ENCODE measurements at places on chromosomes 11 and 22. TPM values are rescaled to one million over a fixed set of nuclear protein-coding genes. Genes with fewer than 3 reads are reported as not detected.
A peak's percentile ranks its signal among the peaks of the same experiment; 100 is the strongest.

GRCh38 chr11:78399136-78399535 lies 18.5 kb downstream of the GAB2 start:
- H3K4me3 ChIP-seq: no peak overlapping the region
- peaks cover 8% of the 10 kb centered on the region for H3K36me3 ChIP-seq
- H3K27me3 ChIP-seq: no peaks in the 10 kb centered on the region

- H3K4me1 ChIP-seq: no peaks in the 10 kb centered on the region
- H3K4me3 ChIP-seq: no peak overlapping the region
- DNase-seq: no peak
- H3K27ac ChIP-seq: no peak overlapping the region
- peaks cover 27% of the 10 kb centered on the region for H3K27me3 ChIP-seq
- no peaks in the 10 kb centered on the region for H3K36me3 ChIP-seq
Observed at GRCh38 chr11:35583843-35584242, 34.4 kb upstream of the FJX1 start.

GRCh38 chr22:29831958-29832357 lies 6.1 kb downstream of the ASCC2 start:
- no peak overlapping the region for H3K27ac ChIP-seq
- no peak overlapping the region for H3K4me3 ChIP-seq
- peaks cover 20% of the 10 kb centered on the region for H3K4me1 ChIP-seq
- H3K36me3 ChIP-seq: peaks cover 38% of the 10 kb centered on the region
- no peak for DNase-seq
- no peaks in the 10 kb centered on the region for H3K27me3 ChIP-seq

GRCh38 chr22:39498802-39499201 lies 3.3 kb upstream of the MIEF1 start:
- H3K36me3 ChIP-seq: no peaks in the 10 kb centered on the region
- H3K4me1 ChIP-seq: peaks cover 34% of the 10 kb centered on the region
- peaks cover 5% of the 10 kb centered on the region for H3K27me3 ChIP-seq

The RTN4R gene
- 3.1 TPM for total RNA-seq

The SPI1 gene
- total RNA-seq: not detected

The OR5B2 gene
- not detected for total RNA-seq

The APOL5 gene
- total RNA-seq: not detected

The CUL5 gene
- 23.2 TPM for total RNA-seq

DNA sequence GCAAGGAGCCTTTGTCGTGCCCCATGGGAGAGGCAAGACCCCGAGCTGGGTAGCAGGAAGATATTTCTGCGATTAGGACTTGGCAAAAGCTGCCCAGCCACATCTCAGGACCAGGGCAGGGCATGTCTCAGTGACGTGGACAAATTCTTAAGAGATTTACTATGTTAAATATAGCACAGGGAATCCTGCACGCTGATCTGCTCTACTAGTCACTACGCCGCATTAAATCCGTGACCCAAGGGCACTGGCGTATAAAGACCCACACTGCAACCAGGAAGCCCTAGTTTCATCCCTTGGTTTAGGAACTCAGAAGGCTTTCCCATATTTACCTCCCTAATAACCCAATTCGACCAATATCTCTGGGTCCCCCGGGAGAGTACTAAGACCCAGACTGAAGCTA lies 35.1 kb downstream of the AP1B1 start:
- no peak overlapping the region for H3K27ac ChIP-seq
- H3K4me3 ChIP-seq: no peak overlapping the region
- DNase-seq: no peak
- no peaks in the 10 kb centered on the region for H3K27me3 ChIP-seq
- H3K36me3 ChIP-seq: peaks cover 33% of the 10 kb centered on the region

The VPREB1 gene
- total RNA-seq: not detected

The GGTLC2 gene
- total RNA-seq: not detected

GRCh38 chr11:71341596-71341995 lies 89.2 kb upstream of the SHANK2 start:
- H3K4me1 ChIP-seq: no peaks in the 10 kb centered on the region
- no peaks in the 10 kb centered on the region for H3K36me3 ChIP-seq
- H3K27ac ChIP-seq: no peak overlapping the region
- no peaks in the 10 kb centered on the region for H3K27me3 ChIP-seq

DNA sequence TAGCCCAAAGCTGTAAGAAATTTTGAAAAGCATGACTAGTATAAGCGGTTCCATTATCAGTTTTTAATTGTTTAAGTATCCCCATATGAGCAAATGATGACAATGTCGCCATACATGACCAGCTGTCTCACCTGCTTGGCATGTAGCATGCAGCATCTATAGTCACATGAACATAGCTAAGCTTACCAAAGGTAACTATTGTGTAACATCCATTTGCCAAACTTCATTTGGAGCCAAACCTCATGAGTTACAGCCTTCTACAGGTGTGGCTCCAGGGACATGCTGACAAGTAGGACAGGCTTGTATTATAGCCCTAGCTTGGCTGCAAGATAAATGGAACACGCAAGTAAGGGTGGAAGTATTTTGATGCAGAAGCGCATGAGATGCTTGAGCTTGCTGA lies 30.4 kb downstream of the OR10A6 start:
- no peak overlapping the region for H3K4me3 ChIP-seq
- H3K27me3 ChIP-seq: peaks cover 7% of the 10 kb centered on the region
- H3K4me1 ChIP-seq: no peaks in the 10 kb centered on the region
- H3K36me3 ChIP-seq: no peaks in the 10 kb centered on the region
- H3K27ac ChIP-seq: no peak overlapping the region
- DNase-seq: no peak

The E2F8 gene
- 59.7 TPM for total RNA-seq

GRCh38 chr22:37419969-37420685 lies 7.2 kb downstream of the ELFN2 start:
- peak overlapping the region; percentile 53 for H3K4me3 ChIP-seq
- peaks cover 61% of the 10 kb centered on the region for H3K27me3 ChIP-seq

DNA sequence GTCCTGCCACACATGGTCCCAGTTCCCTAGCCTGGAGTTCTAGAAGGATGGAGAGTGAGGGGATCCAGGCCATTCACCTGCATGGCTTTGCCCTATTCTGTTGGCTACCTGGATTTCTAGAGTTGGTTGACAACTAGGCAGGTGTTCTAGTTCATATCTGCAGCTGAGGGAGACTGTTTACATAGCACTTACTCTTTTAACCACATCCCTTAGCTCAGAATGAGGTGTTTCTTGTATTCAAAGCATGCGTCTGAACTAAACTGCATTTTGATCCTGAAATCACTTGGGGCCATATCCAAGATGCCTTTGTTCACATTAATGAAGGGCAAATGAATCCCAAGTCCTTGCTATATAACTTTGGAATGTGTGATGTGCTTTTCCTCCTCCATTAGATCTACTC lies 60.9 kb downstream of the SYT13 start:
- H3K27ac ChIP-seq: no peak overlapping the region
- no peaks in the 10 kb centered on the region for H3K4me1 ChIP-seq
- H3K27me3 ChIP-seq: no peaks in the 10 kb centered on the region
- H3K4me3 ChIP-seq: no peak overlapping the region
- no peak for DNase-seq

DNA sequence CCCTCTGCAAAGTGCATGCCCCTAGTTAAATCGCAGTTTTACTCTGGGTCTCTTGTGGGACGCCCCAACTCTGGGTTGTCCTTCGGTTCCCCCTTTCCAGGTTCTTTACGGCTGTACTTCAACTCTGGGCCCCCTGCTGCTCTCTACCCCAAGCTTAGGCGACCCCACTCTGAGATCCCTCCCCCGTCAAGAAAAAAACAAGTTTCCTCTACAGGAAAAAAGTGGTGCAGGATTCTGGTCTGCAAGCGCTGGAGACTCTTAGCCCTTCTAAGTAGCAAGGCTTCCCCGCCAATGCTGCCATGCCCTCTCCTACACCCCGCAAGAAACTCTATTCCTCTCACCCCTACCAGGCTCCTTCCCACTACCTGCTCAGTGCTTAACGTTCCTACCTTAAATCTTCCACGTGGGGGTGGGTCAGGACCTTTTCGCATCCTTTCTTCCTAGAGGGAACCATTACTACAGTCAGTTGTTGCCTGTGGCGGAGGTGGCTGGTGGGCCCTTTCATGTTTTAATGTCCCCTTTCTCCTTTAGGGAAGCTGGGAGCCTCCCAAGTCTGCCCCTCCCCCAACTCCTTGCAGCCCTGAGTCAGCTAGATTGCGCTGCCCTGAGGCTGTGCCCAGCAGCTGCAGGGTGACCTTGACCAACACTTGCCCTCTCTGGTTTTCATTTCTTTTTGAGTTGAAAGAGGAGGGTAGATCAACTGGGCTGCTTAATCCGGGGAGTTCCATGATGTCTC lies 1.4 kb downstream of the NEFH start:
- no peak overlapping the region for H3K27ac ChIP-seq
- peaks cover 13% of the 10 kb centered on the region for H3K4me1 ChIP-seq
- DNase-seq: no peak
- peaks cover 6% of the 10 kb centered on the region for H3K36me3 ChIP-seq
- H3K4me3 ChIP-seq: no peak overlapping the region
- peaks cover 43% of the 10 kb centered on the region for H3K27me3 ChIP-seq

GRCh38 chr11:17075506-17075905 lies 2.0 kb downstream of the RPS13 start:
- no peak overlapping the region for H3K27ac ChIP-seq
- no peak for DNase-seq
- no peaks in the 10 kb centered on the region for H3K27me3 ChIP-seq
- H3K4me3 ChIP-seq: peak overlapping the region; percentile 96
- peaks cover 41% of the 10 kb centered on the region for H3K36me3 ChIP-seq

DNA sequence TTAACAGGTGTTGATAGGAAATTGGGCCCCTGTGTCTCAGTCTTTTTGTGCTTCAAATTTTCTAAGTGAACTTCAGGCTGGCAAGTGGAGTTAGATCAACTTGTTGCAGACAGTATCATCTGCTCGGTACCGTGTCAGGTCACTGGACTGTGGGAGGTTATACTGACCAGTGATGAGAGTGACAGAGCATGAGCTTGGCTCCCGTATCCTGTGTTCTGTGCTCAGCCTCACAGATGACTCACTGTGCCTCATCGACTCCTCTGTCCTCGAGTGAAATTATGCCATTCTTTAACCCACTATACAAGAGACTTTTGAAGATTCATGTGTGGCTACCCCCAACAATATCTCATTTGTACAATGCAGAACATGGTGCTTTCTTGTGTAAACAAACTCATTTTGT lies 7.9 kb downstream of the GRAP2 start:
- peak; percentile 39 for DNase-seq
- no peaks in the 10 kb centered on the region for H3K27me3 ChIP-seq
- peaks cover 71% of the 10 kb centered on the region for H3K36me3 ChIP-seq
- peak overlapping the region; percentile 99 for H3K4me3 ChIP-seq

DNA sequence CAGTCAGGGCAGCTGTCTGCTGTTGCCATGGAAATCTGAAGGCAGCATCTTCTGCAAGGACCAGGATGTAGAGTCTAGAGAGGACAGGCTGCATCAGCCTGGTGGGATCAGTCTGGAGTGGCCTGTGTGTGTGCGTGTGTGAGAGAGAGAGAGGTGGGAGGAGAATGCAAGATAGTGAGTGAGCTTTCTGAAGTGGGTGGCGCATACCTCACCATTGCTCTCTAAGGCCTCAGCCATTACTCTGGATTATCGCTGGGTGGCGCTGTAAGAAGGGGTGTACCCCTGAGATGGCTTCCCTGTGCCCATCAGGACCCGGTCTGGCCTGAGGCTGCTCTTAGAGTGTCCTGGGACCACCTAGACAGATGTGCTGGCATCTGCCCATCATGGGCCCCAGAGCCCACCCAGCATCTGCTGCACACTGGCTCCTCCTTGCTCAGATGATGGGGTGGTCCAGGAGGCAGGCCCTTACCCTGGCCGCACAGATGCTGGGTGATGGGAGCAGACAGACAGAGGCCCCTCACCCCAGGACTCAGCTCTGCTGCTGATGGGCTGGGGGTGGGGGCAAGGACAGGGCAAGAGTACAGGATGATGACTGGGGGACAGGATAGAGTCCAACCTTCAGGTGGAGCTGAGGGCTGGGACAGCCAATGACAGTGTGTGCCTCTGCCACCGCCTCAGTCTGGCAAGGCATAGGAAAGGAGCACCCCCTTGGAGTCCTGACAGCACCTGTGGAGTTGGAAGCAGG lies 25.7 kb upstream of the TUB start:
- DNase-seq: no peak
- H3K27me3 ChIP-seq: peaks cover 12% of the 10 kb centered on the region
- H3K4me1 ChIP-seq: peaks cover 2% of the 10 kb centered on the region

DNA sequence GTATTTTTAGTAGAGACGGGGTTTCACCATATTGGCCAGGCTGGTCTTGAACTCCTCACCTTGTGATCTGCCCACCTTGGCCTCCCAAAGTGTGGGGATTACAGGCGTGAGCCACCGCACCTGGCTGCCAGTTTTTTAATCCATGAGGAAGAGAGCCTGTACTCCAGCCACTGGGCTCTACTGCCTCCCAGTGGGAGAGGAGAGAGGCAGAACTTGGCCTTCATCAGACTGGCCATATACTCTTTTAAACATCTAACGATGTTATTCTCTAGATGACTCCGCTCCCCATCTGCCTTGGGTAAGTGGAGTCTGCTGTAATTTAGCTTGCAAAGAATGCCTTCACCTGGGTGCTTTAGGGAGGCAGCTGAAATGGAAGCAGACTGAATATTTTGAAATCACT lies 34.6 kb downstream of the SLC6A5 start:
- no peaks in the 10 kb centered on the region for H3K36me3 ChIP-seq
- no peak overlapping the region for H3K27ac ChIP-seq
- no peaks in the 10 kb centered on the region for H3K27me3 ChIP-seq

The CYTH4 gene
- 106 TPM for total RNA-seq

- no peak overlapping the region for H3K27ac ChIP-seq
- no peaks in the 10 kb centered on the region for H3K4me1 ChIP-seq
- no peak for DNase-seq
- H3K4me3 ChIP-seq: no peak overlapping the region
Observed at GRCh38 chr11:69431893-69432738, 49.3 kb upstream of the LINC01488 start.

DNA sequence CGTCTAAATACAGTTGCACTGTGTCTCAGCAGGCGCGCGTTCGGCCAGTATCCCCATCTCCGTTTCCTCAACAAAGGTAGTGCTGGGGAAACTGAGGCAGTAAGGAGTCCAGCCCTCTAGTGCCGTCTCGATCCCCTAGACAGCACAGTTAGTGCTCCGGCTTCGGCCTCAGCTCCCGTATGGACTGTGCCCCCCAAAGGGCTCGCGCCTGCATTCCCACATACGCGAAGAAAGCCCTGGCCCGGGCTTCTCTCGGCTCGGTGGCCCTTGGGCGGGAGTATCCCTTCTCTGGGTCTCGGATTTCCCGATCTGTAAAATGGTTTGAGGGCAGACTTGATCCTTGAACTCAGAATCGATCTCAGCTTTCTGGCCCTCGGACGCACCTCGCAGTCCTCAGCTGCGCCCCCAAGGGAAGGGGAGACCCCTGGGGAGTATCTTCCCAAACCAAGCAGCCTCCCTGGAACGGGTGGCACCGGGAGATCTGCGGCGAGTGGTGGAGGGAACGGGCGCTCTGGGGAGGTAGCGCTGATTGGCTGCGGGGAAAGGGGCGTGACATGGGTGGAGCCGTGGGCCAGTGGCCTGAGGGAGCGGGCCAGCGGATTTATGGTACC lies 759 bp upstream of the PEX16 start:
- peaks cover 19% of the 10 kb centered on the region for H3K36me3 ChIP-seq
- peak overlapping the region; percentile 99 for H3K27ac ChIP-seq
- peaks cover 9% of the 10 kb centered on the region for H3K27me3 ChIP-seq
- peak overlapping the region; percentile 93 for H3K4me3 ChIP-seq

- H3K27me3 ChIP-seq: no peaks in the 10 kb centered on the region
- no peak for DNase-seq
- H3K36me3 ChIP-seq: no peaks in the 10 kb centered on the region
- no peaks in the 10 kb centered on the region for H3K4me1 ChIP-seq
Observed at GRCh38 chr22:48332438-48333322, 1495.0 kb downstream of the BRD1 start.

The JAML gene
- 122 TPM for total RNA-seq

All from activated CD4-positive, alpha-beta T cell treated with anti-CD3 and anti-CD28 coated beads, Interleukin-2, amount 10 ng/mL, durations not matched to agents 7 days and 5 days (primary cell).